D721Med (cell line): ENCODE measurements at places on chromosomes 2 and 18.

GRCh38 chr2:218733171-218734021 is 22.8 kb downstream of the TTLL4 start:
- no peak for DNase-seq

DNA sequence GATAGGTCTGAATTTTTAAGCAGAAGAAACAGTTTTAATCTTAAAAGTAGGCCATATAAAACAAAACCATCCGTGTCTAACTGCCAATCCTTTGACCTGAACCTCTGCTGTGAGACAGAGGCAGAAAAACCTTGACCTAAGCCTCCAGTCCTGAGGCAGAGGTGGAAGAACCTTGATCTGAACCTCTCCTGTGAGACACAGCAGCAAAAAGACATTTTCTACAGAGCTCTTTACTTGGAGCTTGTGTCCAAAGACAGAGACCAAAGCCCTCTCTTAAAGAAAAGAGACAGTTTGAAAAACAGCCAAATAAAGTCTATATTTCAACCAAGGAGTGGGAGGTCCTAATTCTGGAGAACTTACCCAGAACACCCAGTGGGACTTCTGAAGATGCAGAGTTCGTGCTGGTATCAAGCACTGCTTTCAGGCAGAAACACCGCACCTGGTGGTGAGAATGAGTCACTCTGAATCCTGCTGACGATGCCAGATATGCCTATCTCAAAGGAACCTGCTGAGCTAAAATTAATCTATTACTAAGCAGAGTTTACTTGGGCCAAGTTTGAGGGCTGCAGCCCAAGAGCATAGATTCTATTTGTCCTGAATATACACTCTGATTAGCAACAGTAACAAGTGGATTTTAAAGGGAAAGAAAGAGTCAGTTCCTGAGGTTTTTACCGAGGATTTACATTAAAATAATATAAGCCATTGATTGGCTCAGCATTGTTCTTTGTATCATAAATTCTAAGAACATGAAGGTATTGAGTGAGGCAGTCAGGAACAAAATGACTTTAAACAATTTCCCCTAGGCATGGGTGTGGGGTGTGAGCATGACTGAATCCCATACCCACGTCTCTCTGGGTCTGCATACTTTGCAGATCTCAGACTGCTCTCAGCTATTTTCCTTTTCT is 806.4 kb downstream of the TRIB2 start:
- no peak for DNase-seq

DNA sequence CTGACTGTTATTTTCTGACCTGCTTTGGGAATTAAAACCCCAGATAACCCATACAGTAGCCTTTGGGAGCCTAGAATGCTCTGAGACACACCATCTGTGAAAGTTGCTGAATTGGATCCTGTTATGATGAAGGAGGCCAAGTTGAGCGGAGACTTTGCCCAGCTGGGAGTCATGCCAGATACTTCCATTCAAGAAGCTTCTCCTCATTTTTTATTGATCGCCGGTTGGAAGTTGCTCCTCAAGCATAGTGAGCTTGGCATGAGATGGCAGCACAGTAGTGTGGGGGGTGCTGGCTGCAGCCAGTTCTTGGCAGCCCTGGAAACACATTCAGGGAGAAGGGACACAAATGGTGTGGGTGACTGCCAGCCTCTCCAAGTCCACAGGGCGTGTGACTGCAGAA is 270.7 kb upstream of the NRP2 start:
- no peak for DNase-seq

GRCh38 chr2:147331790-147332419 is 512.9 kb upstream of the ACVR2A start:
- DNase-seq = no peak

DNA sequence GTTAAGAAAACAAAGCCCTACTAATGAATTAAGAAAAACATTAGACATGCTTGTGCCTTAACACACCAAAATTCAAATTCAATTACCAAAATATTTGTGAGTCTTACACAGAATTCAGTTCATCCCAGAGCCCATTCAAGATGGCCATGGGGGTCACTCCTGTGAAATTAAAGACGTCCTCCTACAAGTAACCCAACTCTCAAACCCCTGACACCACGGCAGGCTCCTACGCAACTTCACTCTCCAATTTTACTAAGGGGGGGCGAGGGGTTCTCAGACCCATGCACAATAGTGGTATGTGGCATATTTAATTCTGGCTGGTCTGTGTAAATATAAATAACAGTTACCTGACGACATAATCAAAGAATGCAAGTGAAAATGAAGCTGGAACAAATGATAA is 5.0 kb downstream of the ZNF516 start:
- no peak for DNase-seq

DNA sequence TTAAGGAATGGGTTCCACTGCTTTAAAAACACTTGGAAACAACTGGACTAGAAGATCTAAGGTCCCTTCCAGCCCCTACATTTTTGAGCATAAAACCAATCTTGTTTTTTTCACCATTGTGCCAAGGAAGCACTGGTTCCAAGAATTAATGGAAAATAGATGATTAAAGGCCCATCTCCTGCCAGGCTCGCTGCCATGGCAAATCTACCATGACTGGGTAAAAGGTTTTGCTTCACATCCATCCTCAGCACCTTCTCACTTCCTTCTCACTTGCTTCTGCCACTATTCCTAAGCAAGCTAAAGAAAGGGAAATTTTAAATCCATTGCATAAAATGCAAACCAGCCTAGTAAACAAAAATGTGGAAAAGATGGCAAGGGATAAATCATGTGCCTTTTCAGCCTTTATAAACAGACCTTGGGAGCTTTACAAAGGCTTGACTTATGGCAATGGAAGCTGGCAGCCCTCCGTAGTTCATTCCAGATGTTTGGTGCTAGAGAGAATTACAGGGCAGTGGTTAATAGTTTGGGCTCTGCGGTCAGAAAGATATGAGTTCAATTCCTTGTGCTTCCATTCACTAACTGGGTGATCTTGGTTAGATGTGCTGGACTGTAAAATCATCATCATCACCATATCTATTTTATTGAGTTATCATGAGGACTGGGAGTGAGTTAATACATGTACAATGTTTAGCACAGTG is 27.0 kb upstream of the ST3GAL5 start:
- DNase-seq = no peak

- no peak for DNase-seq
These were observed 89.6 kb downstream of the ACTR3 start for GRCh38 chr2:113979191-113980128.

DNA sequence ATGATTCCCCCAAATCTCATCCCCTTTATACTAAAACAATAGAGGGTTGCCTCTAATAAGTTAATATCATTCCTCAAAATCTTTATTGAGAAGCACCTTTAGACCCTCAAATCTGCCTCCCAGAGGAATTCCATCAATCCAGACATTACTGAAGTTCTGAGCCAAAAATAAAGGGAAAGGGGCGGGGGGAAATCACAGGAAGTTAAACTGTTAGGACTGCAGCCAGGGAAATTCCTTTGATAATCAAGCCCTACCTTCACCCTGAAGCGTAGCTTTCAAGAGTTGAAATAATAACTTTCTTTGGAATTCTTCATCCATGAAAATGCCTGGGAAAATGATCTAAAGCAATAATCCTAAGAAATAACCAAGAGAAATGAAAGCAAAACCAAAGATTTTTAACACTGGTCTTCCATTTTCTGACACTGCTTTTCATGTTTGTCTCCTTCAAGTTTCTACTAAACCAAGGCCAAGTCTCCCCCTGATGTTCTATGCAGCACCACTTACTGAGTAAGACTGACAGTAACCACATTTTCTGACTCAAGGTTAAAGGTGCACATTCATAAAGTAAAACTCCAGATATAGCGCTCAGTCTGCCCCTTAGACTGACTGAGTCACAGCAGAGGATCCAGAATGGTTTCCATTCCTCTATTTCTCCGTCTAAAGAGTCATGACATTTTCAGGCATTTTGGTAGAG is 78.2 kb downstream of the TCF4 start:
- no peak for DNase-seq

DNA sequence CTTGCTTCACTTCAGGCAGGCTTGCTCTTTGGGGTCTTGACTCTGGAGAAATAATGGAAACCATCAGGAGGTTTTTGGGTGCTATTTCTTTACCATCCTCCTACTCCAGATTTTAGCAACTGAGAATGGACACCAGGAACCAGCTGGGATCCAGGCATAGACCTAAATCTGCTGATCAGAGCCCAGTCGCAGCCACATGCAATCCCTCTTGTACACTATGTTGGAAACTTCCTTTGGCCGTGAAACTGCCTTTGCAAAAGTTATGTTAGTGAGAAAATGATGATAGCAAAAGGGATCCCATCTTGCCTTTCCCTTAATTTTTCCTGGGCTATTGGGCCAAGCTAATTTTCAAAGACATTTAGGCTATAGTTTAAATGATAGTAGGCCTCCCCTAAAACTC is 158.8 kb upstream of the ARL4C start:
- no peak for DNase-seq

- no peak for DNase-seq
These were observed 368.7 kb downstream of the PARD3B start for GRCh38 chr2:204913854-204914464.

DNA sequence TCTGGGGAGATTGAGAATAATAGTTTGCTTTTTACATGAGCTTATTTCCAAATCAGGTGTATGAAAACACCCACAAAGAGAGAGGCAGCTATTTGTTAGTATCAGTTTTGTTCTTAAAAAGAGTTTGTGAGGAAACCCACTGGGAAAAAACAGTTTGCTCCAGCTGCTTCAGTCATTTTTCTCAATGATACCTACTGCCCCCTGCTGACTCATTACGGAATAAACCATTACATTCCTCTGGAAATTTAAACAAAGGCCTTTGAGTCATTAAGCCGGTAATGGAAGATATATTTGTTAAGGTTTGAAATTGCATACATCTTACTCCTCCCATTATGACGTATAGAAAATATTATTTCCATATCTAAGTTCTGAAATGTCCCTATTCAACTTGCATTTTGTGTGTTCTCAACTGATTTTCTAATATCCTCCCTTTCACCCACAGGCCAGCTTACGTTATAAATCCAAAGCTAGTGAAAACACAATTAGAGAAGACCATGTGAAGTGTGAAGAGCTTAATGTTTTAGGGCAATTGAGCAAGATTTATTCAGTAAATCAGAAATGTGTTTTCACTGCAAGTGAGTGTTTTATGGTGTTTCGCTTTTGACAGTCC is 761.6 kb downstream of the DSC3 start:
- no peak for DNase-seq

DNA sequence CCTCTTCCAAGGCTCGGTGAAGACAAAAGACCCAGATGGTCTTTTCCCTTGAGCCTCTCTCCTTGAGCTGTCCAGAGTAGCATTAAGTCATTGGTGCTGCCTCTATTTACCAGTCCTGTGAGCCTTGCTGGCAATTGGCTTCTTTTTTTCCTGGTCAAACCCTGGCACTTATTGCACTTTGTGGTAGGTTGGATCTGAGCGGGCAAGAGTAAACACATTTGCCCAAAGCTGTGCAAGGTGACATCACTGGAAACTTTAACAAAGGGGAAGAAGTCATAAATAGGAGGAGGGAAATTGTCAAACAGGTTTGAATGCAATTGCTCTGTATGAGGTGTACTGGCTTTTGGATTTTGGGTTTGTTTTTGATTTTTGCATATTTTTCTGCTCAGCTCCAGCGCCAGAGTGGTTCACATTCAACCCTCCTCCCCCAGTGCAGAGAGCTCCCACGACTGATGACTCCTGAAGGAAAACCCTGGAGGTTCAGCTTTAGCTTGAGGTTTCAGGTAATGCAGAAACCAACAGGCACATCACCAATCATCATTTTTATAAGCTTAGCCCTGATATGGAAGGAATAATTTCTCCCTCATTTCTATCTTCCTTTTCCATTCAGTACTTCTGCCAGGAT is 8.3 kb downstream of the KCNE4 start:
- DNase-seq = no peak
